ENCODE measurements at places on chromosomes 1 and 21.

- DNase-seq: peak; percentile 33
Measured at GRCh38 chr1:107058245-107059032, 2.0 kb downstream of the PRMT6 start.

DNA sequence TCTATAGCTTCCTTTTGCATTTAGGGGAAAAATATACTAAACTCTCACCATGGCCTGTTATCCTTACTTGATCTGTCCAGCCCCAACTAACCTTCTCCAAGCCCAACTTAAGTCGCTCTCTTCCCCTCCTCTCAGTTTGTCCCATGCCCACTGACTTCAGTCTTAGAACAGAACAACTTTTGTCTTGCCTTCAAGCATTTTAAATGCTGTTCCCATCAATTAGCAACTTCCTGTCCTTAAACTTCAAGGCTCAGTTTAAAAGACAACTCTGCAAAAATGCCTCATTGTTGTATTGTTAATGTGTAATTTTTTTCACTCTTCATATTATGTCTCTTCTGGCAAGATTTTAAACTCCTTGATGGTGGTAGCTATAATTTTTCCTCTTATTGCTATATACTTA lies 526.9 kb downstream of the NEGR1 start:
- DNase-seq: no peak

GRCh38 chr1:41497461-41498030 lies 13.1 kb upstream of the EDN2 start:
- no peak for DNase-seq

DNA sequence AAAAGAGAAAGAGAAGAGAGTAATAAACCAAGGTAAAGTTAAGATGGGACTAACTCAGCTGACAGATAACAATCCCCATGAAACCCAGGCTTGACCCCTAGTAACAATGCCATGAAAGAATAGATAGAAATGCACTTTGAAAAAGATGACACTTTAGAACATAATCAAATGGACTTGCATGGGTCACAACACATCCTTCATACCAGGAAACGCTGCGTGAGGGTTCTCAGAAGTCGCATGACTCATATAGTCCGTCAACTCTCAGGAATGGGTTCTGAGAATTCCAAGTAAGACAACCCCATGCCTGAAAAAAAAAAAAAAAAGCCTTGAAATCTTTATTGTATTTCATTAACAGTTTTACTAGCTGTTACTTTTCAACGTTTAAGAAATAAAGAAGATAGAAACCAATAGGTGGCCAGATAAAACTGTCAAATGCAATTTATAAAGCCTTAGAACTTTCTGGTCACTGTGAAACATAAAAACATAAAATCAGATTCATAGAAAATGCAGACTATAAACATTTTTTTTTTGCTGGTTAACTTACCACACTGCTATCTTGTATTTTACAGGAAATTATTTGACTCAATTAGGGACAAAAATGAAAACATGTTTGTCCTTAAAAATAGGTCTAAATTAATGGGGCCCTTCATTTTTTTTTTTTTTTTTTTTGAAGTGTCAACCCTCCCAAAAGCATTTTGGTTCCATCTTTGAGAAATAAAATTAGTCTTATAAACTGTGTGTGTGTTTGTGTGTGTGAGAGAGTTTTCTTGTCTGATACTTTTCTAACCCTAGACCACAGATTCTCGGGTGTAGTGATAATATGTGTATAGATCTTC lies 202.1 kb downstream of the NCAM2 start:
- DNase-seq: no peak

- no peak for DNase-seq
Measured at GRCh38 chr21:41802198-41802584, 35.3 kb upstream of the RIPK4 start.

- no peak for DNase-seq
Measured at GRCh38 chr1:207799989-207800648, 48.3 kb downstream of the CD46 start.

DNA sequence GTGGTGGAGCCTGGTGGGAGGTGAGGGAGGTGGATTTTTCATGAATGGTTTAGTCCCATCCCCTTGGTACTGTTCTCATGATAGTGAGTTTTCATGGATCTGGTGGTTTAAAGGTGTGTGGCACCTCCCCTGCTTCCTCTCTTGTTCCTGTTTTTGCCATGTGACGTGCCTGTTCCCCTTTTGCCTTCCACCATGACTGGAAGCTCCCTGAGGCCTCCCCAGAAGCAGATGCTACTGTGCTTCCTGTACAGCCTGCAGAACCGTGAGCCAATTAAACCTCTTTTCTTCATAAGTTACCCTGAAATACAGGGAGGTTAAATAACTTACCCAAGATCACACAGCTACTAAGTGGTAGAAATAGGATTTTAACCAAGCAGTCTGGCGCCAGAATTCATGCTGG lies 4.3 kb upstream of the HEYL start:
- no peak for DNase-seq

DNA sequence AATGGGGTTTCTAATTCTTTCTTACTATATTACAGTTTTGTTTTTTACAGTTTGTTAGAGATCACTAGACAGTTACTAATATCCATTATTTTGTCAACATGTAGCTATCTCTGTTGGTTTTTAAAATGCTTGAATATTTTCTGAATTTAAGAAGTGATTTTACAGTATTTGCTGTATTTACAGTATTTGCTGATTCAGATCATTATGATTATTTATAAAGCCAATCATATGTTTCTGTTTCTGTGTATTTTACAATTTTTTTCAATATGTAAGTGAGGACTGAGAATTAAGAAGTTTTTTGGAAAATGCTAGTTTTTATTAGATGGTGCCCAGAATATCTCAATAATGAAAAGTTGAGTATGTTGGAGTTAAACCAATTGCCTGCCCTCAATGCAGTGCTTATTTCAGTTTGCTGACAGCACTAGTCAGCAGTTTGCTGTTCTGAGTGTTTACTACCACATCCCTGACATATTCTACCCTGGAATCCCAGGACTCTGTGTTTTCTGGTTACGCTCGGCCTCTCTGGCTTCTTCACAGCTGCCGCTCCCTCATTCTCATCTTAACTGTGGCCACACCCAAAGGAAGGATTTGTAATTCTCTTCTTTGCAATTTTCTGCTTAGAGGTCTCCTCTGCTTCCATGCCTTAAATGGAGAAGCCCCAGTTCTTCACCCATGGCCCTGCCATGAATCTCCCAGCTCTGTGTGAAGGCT lies 68.0 kb upstream of the BACH1 start:
- no peak for DNase-seq

DNA sequence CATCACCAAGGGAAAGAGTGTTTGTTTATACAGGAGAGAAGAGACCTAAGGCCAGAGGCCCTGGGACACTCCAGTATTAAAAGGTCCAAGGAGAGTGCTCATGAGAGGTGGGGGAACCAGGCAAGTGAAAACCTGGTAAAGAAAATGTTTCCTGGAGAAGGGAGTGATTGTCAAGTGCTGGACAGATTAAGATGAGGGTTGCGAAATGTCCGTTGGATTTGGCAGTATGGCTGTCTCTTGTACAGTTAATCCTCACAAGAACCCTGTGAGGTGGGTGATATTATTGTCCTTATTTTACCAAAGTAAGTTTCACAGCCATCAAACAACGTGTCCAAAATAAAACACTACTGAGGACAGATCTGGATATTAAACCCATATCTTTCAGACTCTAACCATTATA lies 44.2 kb downstream of the RPAP2 start:
- DNase-seq: no peak

DNA sequence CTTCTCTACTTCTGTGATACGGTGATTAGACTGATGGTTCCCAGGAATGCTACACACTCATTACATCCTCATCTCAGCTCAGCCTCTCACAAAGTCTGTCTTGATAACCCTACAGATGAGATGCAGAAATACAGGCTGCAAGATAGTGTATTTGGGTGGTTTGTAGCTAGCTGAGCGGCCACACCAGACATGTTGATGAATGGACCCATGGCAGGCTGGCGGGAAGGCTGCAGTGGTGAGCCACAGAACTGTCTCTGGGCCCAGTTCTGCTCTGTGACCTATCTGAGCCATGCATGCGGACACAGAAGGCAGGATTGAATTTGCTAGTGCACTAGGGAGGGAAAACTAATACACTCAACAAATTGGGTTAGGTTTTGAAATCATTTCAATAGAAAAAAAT lies 71.9 kb downstream of the LRRN2 start:
- no peak for DNase-seq

GRCh38 chr21:34802180-34802899 lies 133.5 kb downstream of the CLIC6 start:
- peak; percentile 14 for DNase-seq

DNA sequence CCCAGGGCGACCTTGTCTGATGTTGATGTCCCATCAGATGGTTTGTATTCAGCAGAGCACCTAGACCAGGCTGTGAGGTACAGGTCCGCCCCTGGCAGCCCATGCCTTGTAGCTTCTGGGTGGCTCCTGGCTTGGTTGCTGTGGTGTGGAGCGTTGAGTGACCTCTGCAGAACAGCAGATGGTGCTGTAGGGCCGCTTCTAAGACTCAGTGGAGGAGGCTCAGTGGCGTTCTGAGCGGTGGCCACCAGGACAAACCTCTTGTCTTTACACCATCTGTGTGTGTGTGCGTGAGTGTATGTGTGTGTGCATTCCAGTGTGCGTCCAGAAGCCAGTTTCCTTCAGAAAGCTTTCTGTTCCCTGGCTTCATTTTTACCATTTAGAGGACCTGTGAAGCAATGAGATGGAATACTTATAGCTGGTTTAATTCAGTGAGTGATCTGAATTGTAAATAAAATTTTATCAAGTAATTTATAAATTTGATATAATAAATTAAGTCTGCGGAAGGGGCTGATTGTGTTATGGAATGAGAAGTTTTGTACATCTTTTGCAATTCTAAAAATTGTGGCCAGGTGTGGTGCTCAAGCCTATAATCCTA lies 66.1 kb downstream of the ADARB1 start:
- peak; percentile 80 for DNase-seq

DNA sequence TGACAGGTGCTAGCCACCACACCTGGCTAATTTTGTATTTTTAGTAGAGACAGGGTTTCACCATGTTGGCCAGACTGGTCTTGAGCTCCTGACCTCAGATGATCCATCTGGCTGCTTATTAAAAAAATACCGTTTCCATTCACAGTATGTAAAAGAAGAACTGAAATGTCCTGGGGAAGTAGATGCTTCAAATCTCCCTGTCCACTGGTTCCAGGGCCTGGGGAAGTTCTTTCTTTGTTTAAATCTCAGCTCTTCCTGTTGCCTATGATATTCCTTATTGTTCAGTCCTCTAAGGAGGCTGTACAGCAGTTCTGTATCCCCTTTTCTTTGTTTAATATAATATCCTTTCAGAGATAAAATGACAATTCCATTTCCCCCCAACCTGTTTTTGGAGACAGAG lies 47.4 kb downstream of the ZMYM1 start:
- no peak for DNase-seq

- no peak for DNase-seq
Measured at GRCh38 chr1:234320069-234320468, 53.2 kb upstream of the COA6 start.

- no peak for DNase-seq
Measured at GRCh38 chr21:29933088-29933487, 6.7 kb downstream of the GRIK1 start.

- no peak for DNase-seq
Measured at GRCh38 chr1:72724951-72725861, 442.9 kb upstream of the NEGR1 start.

DNA sequence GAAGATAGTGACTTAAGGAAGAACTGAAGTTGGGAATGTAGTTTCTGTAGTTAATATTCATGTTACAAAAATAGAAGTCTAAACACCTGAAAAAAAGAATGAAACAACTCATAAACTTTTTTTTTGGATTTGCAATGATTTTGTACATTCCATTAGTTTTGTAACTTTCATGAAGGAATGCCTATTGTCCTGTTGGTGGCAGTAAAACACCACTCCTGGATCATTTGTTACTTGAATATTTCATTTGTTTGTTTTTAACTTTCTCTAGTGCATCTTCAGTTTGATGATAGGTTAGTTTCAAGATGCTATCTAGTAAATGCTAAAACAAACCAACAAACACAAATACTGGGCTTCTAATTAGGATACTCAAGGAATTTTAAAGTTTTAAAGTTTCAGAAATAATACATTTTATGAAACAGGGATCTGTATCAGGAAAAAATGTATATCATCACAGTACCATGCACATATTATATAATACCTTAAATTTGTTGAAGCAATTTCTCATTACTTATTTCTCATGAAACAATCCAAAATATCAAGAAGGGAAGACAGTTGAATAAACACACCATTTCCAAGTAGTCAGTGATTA lies 229.7 kb upstream of the CACYBP start:
- DNase-seq: peak; percentile 61

- DNase-seq: no peak
Measured at GRCh38 chr1:64616039-64616438, 128.8 kb upstream of the RAVER2 start.

DNA sequence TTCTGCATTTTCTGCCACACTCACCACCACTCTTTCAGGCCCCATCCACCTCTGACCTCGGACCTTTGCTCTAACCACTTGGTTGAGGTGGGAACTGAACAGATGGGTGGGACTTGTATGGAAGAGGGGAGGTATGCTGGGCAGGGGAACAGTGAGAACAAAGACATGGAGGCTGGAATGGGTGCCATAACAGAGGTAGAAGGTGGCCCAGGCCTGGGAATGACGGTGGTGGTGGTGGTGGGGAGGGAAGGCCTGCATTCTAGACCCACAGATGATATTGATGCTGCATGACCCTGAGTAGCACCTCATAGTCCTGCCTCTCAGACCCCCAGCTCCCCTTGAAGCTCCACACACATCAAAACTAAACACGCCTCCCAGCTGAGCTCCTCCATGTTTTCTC lies 5.2 kb upstream of the CSF3R start:
- no peak for DNase-seq

DNA sequence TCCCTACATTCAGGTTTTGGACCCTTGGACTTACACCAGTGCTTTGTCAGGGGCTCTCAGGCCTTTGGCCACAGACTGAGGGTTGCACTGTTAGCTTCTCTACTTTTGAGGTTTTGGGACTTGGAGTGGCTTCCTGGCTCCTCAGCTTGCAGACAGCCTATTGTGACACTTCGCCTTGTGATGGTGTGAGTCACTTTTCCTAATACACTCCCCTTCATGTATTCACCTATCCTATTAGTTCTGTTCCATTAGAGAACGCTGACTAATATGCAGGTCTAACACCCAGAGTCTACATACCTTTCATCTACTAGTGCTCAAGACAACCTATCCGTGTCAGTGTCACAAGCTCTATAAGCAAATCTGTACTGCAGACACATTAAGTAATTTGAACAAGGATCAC lies 605.3 kb downstream of the KCNT2 start:
- DNase-seq: peak; percentile 2

- no peak for DNase-seq
Measured at GRCh38 chr1:53470155-53470554, 11.0 kb downstream of the DMRTB1 start.

- DNase-seq: no peak
Measured at GRCh38 chr1:203424861-203425662, 50.5 kb upstream of the PRELP start.

GRCh38 chr1:245016700-245017099 lies 138.1 kb upstream of the KIF26B start:
- no peak for DNase-seq
